ENCODE measurements at places on chromosomes 2 and 18.

DNA sequence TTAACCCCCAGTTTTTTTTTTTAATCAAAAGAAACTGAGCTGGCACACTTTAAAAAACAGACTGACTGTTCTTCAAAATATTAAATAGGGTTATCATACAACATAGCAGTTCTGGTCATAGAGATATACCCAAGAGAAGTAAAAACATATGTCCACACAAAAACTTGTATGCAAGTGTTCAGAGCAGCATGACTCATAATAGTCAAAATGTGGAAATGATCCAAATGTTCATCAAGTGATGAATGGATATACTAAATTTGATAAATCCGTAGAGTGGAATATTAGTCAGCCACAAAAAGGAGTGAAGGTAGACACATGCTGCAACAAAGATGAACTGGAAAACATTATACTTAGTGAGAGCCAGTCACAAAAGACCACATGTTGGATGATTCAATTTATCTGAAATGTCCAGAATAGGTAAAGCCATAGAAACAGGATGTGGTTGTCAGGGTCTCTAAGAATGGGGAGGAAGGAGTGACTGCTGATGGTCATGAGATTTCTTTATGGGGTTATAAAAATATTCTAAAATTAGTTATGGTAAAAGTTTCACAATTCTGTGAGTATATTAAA lies 5.1 kb downstream of the SMIM21 start:
- DNase-seq, result no peak

GRCh38 chr2:113224647-113225236 lies 51.0 kb downstream of the PSD4 start:
- no peak for DNase-seq

DNA sequence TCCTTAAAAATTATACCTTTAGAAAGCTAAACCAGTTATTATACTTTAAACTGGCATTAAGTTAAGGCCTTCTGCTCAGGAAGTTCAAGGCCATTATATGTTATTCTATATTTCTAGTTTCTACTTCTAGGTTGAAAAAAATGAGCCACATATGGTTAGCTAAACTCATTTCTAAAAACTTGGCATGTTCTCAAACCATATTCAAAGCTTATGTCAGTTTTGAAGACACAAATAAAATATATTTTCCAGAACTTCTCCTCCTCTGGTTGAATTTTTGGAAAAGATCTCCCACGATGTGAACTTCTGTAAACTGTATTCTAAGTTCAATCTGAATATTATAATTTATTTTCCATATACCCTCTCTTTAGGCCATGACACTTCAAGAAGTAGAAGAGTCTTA lies 103.5 kb downstream of the NYAP2 start:
- no peak for DNase-seq

GRCh38 chr2:219423652-219424377 lies 5.6 kb downstream of the DES start:
- no peak for DNase-seq

- no peak for DNase-seq
Observed at GRCh38 chr2:182057002-182057401, 71.3 kb downstream of the PPP1R1C start.

DNA sequence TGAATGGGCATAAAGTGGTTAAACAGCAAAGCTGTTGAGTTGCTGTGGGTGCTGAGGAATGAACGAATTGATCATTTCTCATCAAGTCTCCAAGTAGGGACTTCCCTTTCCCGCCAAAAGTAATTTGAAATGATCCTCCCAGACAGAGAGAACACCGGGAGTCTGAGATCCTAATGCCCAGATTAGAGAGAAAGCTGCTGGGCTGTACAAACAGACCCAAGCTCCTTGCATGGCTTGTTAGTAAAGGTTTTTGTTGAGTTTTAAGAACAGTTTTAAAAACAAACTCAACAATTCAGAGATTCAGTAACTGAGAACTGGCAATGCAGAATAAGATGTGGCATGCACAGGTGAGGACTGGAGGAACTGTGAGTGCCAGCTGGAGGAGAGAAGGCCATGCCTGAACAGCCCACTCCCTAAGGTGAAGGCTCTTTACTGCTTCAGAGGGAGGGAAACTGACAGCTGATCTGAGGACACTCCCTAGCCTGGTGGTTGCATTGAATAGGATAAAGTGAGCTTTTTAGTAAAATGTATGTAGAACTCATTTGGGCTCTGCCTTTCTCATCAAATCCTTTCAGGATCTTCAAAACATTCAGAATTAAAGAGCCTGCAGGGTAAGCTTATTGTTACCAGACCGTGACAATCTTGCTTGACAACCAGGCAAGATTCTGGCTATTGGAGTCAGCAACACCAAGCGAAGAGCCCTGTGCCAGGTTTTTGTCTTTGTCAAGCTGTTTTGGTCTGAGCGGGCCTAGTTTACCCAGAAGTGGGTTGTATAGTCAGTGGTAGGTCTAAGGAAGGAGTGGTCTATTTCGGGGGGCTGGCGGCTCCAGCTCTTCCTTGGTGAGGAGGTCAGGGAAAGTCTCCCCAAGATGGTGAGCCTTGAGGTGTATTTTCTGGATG lies 63.2 kb upstream of the IGFBP5 start:
- DNase-seq, result no peak

GRCh38 chr18:57428221-57429150 lies 6.7 kb upstream of the ONECUT2 start:
- no peak for DNase-seq

- peak; percentile 65 for DNase-seq
Observed at GRCh38 chr2:175837046-175837445, 165.0 kb downstream of the LNPK start.

GRCh38 chr2:33673937-33674336 lies 74.8 kb upstream of the FAM98A start:
- no peak for DNase-seq

- no peak for DNase-seq
Observed at GRCh38 chr18:52979892-52980291, 639.9 kb downstream of the DCC start.

GRCh38 chr2:201730651-201731285 lies 32.3 kb upstream of the MPP4 start:
- DNase-seq, result no peak

DNA sequence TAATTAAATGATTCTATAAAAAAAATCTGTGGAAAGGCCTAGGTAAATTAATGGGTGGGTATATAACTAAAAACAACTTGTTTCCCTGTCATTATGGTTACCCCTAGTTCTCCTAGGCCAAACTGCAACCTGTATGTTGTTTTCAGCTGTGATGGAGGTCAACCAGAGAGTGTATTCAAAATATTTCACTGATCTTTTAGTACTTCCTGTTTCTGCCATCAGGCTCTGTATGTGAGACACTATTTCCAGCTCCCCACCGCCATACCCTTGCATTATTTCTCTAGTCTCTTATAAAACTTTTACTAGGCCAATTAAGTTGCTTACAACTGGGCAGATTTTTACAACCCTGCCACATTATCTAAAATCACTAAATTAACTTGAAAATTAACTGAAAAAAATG lies 21.0 kb upstream of the CDKL4 start:
- DNase-seq, result no peak

DNA sequence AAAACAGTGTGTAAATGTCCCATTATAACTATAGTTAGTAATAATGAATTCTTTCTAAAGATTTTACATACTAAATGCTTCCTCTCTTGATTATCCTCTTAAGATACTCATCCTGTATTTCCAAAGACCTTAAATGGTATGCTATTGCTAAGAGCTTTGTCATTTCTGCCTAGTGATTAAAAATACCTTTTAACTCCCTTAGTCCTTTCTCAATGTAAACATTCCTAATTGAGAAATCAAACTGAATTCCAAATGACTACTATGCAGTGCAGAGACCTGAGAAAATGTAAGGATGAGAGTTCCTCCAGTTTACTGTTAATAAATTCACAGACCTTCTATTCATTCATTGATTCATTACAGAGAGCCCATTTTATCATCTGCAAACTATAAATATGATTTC lies 86.9 kb downstream of the SOS1 start:
- DNase-seq, result no peak

- DNase-seq, result no peak
Observed at GRCh38 chr18:44730803-44731529, 50.3 kb downstream of the SETBP1 start.

Measured in BJ (cell line).